Left cardiac atrium (tissue), 4 donors: ENCODE measurements at places on chromosomes 1 and 21. TPM values are rescaled to one million over a fixed set of nuclear protein-coding genes. Genes with fewer than 3 reads are reported as not detected.
A peak's percentile ranks its signal among the peaks of the same experiment; 100 is the strongest.

DNA sequence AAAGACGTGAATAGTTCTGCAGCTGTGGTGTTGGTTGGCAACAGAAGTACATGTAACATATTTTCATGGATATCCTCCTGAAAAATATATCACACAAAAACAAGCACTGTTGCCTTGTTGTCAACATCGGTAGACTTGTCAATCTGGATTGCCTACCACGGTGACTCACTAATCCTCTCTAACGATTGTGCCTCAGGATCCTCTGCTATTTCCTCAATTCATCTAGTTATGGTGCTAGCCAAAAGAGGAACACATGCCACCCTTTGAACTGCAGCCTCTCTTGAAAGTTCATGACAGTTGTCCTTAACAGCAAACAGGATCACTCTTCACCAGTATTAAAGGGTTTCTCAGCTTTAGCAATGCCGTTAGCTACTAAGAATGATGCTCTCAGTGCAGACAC, 25.7 kb downstream of the RASAL2 start:
- no peak for DNase-seq

- no peak for DNase-seq
Measured at GRCh38 chr1:145886816-145887215, 1.1 kb upstream of the ANKRD35 start.

GRCh38 chr1:6052543-6053205, 7.0 kb downstream of the KCNAB2 start:
- peak; percentile 69 for DNase-seq

- no peak for DNase-seq
Measured at GRCh38 chr1:86846164-86846647, 67.7 kb downstream of the SELENOF start.

DNA sequence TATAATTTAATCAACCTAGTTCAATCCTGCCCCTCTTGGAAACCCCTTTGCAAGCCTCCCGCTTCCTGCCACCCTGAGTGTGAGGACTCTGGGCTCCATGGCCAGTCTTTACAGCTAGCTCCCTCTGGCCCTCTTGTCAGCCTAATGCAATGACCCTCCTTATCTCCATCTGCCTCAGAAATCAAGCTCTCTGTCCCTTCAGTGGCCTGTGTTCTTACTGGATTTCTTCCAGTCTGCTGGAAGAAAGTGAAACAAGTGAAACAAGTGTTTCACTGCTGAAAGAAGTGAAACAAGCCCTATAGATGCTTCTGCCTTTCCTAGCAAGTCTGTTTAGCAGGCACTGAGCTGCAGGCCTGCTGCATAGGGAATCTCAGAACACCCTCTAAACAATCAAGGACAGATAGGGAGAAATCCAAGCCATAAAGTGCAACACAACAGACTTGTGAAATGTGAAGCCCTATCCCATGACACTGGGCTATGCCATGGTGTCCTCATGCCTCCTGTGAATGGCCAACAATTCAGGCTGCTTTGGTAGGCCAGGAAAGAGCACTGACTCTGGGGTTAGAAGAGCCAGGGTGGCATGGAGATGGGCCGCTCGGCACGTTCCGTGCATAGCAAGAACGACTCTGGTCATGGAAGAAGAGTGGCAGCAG, 55.9 kb downstream of the FAM163A start:
- no peak for DNase-seq

GRCh38 chr1:169363046-169363730, 4.4 kb downstream of the NME7 start:
- DNase-seq, result no peak

DNA sequence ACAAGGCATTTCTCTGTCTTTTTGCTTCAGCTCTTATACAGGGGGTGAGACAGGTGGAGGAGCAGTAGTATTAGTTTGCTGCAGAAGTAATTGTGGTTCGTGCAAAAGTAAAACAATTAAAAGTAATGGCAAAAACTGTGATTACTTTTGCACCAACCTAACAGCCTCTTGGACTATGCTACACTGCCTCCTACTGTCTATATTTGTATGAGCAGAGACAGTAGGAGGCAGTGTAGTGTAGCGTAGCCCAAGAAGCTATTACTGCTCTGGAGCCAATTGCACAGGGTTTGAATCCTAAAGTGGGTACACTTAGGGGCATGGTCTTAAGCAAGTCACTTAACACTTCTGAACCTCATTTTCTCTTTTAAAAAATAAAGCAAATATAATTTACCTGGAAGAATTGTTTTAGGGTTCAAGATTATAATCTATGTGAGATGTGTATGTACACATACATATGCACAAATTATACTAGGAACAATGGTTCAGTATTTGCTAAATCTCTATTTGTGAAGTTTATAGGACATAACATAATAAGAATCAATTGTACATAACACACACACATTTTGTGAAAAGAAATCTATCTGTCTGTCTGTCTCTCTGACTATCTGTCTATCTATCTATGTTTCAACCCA, 103.8 kb downstream of the BRINP3 start:
- no peak for DNase-seq

GRCh38 chr1:89681045-89681729, 48.3 kb downstream of the LRRC8C start:
- DNase-seq, result no peak

DNA sequence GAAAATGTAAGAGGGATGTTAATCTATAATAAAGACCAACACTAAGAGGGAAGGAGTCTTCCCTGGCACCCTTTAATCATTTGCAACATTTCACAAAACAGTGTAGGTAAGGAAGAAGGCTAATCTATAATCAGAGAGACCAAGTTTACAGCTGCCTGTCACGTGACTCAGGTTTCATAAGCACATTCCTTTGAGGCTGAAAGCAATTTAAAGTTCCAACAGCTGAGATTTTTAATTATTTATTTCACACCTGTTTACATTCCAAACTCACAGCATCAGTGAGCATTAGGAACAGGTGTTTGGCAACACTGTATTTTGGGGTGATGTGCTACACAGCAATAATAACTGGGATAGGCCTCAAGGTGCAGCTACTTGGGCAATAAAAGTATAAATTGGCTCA, 75.7 kb upstream of the PGBD5 start:
- no peak for DNase-seq

DNA sequence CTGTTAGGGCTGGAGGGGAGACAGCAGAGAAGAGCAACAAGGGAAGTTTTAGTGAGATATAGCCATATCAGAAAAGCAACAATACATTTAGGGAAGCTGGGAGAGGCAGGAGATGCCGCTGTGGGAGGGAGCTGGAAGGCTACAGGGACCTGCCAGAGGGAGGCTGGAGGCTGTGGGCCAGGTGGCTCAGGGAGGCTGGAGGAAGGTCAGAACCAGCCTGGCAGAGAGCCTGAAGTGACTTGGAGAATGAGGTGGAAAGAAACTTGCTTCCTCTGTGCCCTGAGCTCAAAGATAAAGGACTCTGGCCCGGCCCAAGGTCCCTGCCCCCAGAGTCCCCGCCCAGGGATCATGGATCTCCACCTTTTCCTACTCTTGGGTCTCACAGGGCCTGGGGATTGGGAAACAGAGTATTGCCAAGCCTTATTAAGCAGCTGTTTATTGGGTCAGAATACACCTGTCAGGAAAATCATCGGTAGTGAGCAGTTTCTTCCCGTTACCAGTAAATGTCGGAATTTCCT, 85.9 kb downstream of the KIF26B start:
- peak; percentile 27 for DNase-seq

Gene SYT11
- total RNA-seq, result 9.9 TPM

Gene TBX19
- 0.88 TPM for total RNA-seq

Gene SNX27
- 32.3 TPM for total RNA-seq
